EH (cell line): ENCODE measurements at places on chromosomes 2 and 18.

- DNase-seq = no peak
Measured at GRCh38 chr2:218320704-218321336, 28.5 kb upstream of the TMBIM1 start.

- DNase-seq = no peak
Measured at GRCh38 chr2:681312-681711, 4.1 kb upstream of the TMEM18 start.

- no peak for DNase-seq
Measured at GRCh38 chr2:136173126-136173525, 55.2 kb upstream of the CXCR4 start.

DNA sequence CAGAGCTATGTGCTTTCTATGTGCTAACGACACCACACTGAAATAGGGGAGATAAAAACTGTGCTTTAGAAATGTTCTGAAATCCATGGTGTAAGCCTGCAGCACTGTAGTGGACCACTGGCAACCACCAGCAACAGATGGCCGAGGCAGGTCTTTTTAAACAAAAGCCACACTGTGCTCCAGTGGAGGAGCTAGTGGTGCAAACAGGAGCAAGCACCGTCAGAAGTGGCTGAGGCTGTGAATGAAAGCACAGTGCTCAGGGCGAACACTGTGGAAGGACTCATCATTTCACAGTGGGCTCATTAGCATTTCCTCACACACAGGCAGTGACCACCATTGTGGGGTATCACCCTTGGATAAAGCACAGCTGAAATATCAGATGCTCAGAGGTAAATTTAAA lies 22.9 kb upstream of the MTX2 start:
- no peak for DNase-seq

- DNase-seq = no peak
Measured at GRCh38 chr2:219526320-219527075, 12.2 kb downstream of the ASIC4 start.

DNA sequence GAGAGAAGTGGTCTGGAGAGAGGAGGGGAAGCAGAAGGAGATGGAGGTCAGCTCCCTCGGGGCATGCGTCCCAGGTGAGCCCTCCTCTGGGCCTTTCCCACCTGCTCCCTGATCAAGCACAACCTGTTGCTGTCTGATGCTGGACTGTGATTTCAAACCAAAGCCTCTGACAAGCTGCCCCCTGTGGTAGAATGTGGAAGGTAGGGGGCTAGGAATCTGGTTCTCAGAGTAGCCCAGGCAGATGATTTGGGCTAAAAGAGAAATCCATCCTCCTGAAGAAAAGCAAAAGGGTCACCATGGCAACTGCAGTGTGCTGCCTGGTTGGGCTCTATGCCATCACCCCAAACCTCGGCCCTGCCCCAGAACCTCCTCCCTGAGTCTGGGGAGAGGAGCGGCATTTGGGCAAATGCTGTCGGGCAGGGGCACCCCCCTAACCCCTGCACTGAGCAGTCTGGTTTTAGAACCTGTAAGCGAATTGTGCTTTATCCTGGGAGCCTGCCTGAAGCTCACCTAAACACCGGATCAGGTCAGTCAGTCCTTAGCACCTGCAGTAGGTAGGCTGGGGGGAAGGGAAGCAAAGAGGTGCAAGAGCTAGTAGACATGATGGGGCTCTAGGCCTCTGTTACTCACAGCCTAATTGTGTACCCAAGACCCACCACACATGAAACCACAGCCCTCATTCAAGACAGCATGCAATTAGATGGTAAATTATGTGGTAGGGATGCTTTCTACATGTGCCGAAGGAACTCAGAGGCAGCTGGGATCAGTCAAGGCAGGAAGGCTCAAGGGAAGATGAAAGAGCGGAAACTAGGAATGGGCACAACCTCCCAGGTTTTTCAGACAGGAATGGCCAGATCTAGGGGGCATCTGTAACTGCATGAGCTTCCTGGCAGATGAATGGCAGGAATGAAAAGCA lies 83.5 kb downstream of the DNMT3A start:
- DNase-seq = no peak

GRCh38 chr2:160984426-160985077 lies 175.7 kb upstream of the TANK start:
- peak; percentile 25 for DNase-seq

DNA sequence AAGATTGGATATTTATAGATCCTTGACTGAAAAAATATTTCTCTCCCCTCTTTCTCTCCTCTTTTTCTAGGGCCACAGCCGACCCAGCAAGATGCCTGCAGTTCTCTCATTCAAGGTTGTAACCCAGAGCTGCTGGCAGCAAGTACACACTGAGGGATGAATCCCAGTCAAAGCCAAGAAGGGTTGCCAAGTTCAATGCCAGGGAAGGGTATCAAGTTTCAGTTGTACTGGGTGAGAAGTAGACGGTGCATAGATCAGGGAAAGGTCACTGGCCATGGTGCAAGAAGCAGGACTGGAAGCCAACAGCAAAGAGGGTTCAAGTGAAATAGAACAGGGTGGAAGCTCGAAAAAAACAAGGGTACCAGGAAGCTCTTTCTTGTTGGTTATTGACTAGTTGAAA lies 170.2 kb downstream of the NRP2 start:
- no peak for DNase-seq

DNA sequence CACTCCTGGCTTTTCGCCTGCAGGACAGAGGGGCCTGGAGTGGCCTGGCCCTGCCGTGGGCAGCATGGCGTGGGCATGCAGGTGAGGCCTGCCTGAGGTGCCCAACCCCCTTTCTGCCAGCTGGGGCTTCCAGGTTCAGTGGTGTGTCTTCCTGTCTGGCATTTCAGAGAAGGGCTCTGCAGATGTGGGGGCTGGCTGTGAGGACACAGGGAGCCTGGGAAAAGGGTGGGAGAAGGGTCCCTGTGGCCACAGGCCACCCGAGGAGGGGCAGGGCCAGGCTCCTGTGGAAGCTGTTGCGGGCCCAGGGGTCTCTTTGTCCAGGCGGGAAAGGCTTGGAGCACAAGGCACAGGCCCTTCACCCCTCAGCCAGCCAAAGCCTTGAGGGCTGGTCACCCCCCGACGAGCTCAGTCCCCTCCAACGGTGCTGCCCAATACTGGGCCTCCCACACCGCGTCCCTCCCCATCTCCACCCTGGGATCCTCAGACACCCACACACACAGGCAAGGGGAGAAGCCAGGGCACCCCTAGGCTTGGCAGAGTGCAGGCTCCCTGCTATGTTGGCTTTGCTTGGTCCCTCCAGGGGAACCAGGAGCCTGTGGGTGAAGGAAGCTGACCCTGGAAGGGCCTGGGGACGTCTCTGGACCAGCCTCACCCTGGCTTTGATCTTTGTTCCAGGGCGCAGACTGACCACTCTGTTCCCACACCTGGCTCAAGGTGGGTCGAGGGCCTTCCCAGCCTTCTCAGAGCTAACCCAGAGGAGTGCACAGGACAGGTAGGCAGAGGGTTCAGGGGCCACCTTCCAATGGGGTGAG lies 3.7 kb upstream of the AQP12A start:
- no peak for DNase-seq

- DNase-seq = no peak
Measured at GRCh38 chr2:234958746-234959395, 7.1 kb downstream of the SH3BP4 start.

DNA sequence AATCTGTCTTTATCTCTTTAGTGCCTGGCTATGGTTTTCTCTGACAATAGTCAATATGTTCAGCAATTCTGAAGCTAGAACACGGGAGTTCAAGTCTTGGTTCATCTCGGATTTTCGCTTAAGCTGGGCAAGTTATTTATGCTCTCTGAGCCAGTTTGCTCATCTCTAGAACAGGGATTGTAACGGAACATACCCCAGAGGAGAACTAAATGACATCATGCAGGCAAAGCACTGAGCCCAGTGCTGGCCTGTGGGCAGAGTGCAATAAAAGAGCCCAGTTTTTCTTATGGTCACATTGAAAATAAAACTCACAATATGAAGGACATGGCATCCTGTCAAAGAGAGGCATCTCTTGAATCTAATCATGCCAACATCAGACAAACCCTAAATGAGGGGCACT lies 143.9 kb downstream of the ZBTB7C start:
- no peak for DNase-seq

DNA sequence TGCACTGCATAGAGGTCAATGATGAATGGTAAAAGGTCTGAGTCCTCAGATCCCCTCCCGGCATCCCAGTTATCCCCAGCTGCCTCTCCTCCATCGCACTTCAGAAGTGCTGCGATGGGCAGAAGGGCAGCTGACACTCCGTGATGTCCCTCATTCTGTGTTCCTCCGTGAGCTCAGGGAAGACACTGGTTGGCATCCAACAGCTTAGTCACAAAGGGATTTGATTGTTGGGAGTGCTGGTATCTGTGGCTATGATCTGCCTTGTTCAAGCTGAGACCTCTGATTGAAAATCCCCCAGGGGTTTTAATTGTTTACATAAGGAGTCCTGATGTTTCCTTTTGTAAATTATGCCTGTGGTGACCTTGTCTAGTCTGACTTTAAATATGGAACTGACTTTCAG lies 19.0 kb upstream of the SAG start:
- peak; percentile 33 for DNase-seq

DNA sequence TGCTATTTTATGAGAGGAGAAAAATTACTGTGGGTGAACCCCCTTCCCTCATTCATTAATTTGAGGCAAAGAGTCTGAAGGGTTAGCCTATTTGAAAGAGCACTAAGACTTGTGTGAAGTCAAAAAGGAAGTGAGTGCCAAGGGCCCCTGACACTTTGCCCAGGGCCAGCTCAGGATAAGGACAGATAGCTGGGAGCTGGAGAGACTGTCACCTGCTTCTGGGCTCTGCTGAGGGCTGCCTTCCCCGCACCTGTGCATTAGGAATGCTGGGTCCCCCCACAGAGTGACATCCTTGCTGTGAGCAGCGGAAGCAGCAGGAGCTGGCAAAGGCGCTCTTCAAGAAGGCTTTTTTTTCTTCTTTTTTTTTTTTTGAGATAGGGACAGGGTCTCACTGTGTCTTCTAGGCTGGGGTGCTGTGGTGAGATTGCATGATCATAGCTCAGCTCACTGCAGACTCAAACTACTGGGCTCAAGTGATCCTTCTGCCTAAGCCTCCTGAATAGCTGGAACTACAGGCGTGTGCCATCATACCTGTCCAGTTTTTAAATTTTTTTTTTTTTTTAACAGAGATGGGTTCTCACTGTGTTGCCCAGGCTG lies 148.3 kb downstream of the AQP4 start:
- DNase-seq = no peak

- no peak for DNase-seq
Measured at GRCh38 chr2:48080534-48081316, 174.4 kb upstream of the FBXO11 start.

- no peak for DNase-seq
Measured at GRCh38 chr2:80689106-80689505, 384.6 kb upstream of the LRRTM1 start.

DNA sequence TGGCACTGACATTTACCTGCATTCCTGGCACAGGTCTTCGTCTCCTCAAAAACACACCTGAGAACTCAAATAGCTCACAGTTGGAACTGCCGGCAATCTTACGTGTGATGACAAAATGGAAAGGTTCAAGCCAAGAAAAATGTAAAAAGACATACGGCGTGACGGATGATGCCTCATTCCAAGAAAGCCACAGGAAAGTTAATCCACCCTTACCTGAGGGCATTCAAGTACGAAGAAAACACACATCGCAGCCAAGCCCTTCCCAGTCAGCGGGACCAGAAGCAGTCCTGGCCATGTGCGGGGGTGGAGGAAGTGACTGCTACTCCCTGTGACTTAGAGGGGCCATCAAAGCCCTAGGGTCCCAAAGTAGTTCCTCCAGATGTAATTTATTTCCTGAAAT lies 986.3 kb upstream of the CELF4 start:
- DNase-seq = no peak

- DNase-seq = peak; percentile 67
Measured at GRCh38 chr2:69979902-69980807, 18.7 kb upstream of the ASPRV1 start.

DNA sequence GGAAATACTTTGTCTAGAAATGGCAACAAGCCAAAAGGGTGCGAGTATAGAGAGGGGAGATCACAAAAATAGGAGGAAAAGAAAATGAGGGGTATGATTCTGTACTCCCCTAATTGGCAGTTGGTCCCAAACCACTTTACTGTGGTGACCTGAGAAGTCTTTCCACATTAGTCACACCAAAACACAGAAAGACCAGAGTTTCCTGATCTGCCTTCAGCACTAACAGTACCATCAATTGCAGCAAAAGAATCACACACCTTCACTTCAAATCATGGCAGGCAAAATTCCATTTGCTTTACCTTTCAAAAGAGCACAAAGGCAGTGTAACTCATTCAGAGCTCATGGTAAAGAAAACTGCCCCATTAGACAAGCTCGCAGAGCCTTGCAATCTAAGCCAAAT lies 86.8 kb downstream of the ALK start:
- DNase-seq = no peak

- DNase-seq = no peak
Measured at GRCh38 chr2:96233436-96233835, 24.8 kb upstream of the STARD7 start.

- DNase-seq = no peak
Measured at GRCh38 chr2:205001300-205001966, 456.2 kb downstream of the PARD3B start.

- DNase-seq = no peak
Measured at GRCh38 chr18:63182310-63182772, 137.2 kb downstream of the BCL2 start.

- DNase-seq = no peak
Measured at GRCh38 chr2:26613241-26614215, 27.6 kb downstream of the CIB4 start.

- no peak for DNase-seq
Measured at GRCh38 chr2:65016789-65017188, 27.6 kb downstream of the SLC1A4 start.

- peak; percentile 77 for DNase-seq
Measured at GRCh38 chr2:106970471-106971261, 84.7 kb upstream of the ST6GAL2 start.

DNA sequence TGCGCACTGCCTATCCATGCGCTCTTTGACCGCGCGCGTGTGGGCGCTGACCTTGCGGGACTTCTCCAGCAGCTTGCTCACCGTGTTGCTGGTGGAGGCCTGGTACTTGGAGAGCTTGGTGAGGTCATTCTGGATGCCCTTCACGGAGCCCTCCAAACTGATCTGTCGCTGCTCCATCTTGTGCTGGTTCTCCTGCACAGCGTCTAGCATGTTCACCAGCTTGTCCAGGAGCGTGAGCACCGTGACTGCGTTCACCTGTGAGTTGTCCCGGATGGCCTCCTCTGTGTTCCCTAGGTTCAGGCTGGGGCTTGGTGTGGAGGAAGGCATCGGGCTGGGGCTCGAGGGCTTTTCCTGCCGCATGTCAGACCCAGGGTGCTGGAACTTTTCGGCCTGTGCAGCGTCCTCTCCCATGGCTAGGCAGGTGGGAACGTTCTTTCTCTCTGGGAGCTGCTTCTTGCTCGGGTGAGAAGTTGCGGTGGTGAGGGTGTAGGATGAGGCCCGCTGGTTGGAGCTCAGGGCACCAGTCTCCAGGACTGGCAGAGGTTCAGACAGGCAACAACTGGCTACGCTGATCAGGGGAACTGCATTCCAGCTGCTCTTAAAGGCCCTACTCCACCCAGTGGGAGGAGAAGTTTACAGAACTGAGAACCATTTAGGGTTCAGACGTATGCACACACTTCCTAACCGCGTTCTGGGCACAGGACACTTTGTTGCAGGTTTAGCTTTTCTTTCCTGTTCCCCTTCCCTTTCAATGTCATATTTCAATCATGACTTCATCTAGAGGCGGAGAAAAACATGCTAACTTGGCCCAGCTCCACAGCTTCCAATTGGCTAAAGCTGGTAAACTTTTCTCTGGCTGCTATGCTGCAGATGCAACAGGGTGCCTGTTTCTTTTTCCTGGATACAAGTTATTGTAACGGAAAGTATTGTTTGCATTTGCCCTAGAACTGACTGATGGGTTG lies at the start of gene CAVIN2:
CAVIN2 (minus strand) TSS at position 574 of the 962 bp plus-strand sequence; CDS start at position 411, 163 bp downstream.
- DNase-seq = peak; percentile 84

GRCh38 chr2:120750488-120751210 lies 15.0 kb downstream of the GLI2 start:
- DNase-seq = peak; percentile 50
